Endothelial cell (in vitro differentiated cells): ENCODE measurements at places on chromosomes 11 and 22.

GRCh38 chr11:22461626-22462025 is 123.4 kb downstream of the SLC17A6 start:
- no peak for DNase-seq

GRCh38 chr11:12707500-12707880 is 33.3 kb downstream of the TEAD1 start:
- DNase-seq, result no peak

DNA sequence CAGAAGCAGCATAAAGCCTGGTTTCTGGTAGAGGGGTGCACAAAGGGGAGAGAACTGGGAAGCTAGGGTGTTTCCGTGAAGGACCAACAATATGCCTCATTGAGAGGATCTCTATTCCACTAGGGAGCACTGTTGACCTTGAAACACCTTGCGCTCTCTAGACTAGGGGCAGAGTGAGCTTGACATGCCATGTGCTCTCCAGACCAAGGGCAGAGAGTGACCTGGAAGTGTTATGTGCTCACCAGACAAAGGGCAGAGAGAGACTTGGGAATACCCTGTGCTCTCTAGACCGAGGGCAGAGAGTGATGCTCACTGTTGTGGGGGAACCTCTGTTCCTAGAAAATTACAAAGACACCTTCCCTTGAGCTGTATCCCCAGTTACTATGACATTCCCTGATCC is 15.2 kb upstream of the EI24 start:
- DNase-seq, result no peak

DNA sequence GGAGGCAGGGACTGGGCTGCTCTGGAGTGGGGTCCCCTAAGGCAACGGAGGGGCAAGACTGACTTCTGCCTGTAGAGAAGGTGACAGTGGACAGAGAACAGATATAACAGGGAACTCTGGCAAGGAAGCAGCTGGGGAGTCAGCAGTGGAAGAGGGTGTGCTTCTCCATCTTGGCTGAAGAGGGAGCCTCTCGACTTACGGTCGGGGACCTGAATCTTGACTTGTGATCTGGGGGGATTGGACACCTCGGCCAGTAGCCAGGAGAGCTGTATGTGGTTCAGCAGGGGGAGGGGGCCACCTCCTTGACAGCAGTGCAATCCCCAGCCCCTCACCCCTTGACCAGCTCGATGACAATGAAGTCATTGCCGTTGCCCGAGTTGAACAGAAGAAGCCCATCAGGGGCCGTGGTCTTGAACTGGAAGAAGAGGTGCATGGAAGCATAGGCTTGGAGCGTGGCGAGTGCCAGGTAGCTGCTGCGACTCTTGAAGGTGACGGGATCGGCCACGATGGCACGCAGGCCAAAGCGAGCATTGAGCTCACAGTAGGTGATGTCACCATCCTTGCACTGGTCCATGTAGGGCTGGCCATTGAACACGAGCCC is 60.0 kb downstream of the SLC22A12 start:
- peak; percentile 49 for DNase-seq

GRCh38 chr11:43732225-43732624 is 51.7 kb downstream of the HSD17B12 start:
- no peak for DNase-seq

- DNase-seq, result no peak
Measured at GRCh38 chr11:86003654-86004053, 65.2 kb downstream of the PICALM start.

DNA sequence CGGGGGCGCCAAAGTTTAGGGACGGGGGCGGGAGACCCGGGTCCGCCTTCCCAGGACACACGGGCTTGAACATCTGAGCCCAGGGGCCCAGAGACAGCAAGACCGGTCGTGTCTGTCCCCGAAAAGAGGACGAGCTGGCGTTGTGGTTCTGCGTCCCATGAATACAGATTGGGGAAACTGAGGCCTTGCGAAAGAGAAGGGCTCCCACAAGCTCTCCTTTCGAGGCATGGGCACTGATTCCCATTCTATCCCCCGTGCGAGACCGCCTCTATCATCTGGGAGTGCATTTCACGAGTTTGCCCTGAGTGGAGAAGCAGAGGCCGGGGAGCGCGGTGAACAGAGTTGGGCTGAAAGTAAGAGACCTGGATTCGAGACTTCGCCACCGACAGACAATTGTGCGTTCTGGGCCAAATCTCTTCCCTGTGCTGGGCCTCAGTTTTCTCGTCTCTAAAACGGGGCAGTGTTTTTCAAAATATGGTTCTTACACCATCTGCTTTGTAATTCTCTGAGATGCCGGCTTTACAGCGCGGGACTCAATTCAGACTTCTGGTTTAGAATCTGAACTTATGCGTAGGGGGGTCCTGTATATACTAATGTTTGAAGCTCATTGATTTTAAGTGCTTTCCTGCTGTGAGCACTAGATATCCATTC is 471 bp downstream of the RNF185 start:
- DNase-seq, result peak; percentile 25

GRCh38 chr22:32733196-32733768 is 68.2 kb upstream of the TIMP3 start:
- DNase-seq, result no peak

GRCh38 chr11:76660533-76661305 is 9.8 kb downstream of the LRRC32 start:
- DNase-seq, result no peak

DNA sequence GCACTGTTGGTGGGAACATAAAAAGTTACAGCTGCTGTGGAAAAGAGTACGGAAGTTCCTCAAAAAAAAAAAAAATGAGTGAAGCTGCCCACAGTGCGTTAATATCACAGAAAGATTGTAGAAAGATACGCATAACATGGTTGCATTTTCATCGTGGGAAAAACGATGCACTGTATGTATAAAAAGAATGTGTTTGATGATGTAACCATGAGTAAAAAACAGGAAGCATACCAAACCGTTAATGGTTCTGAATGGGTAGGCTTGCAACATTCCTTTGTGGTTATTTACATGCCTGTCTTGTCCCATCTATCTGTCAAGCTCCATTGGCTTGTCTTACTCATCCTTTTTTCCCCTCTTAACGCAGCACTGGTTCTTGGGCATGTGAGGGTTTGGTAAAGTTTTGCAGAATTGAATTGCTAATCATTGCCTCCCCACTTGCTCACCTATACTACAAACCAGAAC is 33.8 kb upstream of the DKK3 start:
- no peak for DNase-seq

DNA sequence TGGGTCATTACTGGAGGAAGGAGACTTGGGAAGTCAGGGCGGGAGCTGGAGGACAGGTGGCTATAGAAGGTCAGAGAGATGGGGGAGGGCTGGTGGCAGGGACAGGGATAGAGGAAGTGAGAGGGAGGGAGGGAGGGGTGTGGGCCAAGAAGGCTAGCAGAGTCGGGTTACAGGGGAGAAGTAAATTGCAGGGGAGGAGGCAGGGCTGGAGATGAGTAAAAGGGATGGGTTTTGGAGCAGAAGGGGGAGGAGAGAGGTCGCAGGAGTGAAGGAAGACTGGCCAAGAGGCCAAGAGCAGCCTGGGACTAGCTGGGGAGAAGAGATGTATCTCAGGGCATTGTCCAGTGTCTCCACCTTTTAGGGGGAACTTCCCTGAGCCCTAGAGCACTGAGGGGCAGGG is 33.0 kb downstream of the LRRC10B start:
- DNase-seq, result no peak

DNA sequence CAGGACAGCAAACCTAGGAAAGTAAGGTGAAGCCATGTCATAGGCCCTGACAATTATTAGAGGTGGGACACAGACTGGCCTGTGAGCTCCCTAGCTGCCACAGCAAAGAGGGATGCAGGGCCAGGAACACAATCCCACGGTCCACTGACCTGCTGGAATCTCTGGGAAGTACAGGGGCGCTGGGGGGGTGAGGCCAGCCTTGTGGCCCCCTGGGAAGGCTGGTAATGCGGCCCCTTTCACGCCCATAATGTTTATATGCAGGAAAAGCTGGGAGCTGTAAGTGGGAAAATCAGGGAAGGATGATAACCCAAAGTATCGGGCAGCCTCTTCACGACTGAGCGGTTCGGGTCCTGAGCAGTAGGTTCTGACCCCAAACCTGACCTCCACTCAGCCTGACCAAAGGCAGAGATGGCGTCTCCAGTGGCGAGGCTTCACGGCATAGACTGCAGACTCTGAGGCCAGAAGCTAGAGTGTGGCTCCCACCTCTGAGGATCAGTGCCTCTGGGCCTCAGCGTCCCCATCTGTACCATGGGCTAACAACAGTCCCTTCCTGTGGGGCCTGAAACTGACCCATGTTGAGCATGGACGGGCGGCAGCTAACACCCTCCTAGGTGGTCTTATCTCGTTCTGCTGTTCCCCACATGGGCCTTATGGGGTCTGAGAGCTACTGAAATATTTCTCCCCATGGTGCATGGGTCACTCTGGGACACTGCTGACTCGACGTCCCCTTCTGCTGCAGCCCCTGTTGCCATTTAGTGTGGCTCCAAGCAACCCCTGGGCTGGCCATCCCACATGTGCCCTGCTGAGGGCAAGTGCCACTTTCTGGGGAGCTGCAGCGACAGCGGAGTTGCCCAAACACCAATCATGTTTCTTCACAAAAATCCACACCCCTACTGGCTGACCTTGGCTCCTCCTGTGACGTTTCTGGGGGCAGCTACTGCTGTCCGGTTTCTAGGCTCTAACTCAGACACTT is 101.8 kb downstream of the PHF21B start:
- DNase-seq, result no peak
